ENCODE measurements at places on chromosomes 16 and 17.

- DNase-seq: no peak
These were observed 35.2 kb downstream of the SRL start for GRCh38 chr16:4206680-4207079.

DNA sequence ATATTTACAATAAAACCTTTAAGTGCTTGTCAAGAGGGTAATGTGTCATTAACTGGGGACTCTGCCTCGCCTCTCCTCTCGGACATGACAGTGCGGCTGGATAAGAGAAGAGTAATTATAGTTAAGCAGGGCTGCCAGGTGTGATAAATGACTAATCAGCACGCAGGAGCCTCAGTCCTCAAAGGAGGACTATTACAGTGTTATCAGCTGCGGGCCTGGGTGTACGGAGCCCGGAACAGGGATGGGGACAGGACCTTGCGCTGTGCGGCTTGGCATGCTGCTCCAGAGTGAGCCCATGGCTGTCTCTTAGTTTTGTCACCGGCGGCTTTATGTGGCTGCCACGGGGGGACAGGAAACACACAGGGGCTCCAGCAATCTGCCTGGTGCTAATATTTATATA, 607.2 kb downstream of the MAF start:
- no peak for DNase-seq

GRCh38 chr16:86879268-86879667, 300.9 kb downstream of the FOXL1 start:
- DNase-seq: no peak

GRCh38 chr16:30335598-30336474, 19.3 kb downstream of the CD2BP2 start:
- DNase-seq: no peak

- DNase-seq: no peak
These were observed 533 bp downstream of the SLC6A4 start for GRCh38 chr17:30234964-30235363.

GRCh38 chr17:63024716-63025115, 58.7 kb downstream of the TANC2 start:
- DNase-seq: no peak

GRCh38 chr17:74771319-74771914, 4.7 kb downstream of the NAT9 start:
- no peak for DNase-seq

DNA sequence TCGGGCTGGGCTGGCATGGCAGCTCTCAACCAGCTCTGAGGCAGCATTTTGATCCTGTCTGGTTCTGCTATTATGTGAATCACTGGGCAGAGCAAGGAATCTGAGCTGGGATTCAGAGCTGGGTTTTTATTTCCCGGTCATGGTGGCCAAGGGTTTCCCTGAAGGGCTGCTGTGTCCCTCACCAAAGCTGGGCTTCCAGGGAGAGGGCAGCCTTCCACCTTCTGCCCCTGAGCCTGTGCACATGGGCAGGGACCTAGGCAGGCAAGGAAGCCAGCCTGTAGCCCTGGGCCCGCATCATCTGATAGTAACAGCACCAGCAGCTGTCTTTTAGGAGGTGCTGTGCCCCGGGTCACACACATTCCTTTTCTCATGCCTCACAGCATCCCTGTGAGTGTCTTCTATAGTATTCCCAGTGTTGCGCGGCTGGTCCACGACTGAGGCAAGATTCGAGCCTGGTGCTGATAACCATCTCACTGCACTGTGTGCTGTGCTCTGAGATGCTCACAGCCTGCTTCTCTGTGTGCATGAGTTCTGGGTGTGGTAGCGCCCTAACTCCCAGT, 85.3 kb upstream of the PLCG2 start:
- no peak for DNase-seq

DNA sequence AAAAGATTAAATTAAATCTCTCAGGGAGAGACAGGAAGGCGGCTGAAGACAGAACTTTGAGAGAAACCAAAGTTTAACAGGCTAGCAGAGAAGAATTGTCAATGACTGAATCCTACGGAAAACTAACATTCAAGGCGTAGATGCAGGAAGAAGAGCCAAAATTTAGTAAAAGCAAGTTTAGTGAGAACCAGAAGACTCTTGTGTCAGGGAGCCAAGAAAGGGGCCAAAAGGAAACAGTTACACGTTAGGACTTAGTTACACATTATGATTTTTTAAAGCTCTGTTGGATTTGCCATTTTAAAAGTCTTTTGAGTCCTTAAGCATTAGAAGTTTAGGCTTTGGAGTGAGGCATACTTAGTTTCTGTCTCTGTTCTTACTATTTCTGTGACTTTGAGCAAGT, 164.6 kb downstream of the CHD9 start:
- no peak for DNase-seq

- no peak for DNase-seq
These were observed 5.6 kb upstream of the CHMP6 start for GRCh38 chr17:80986046-80986445.

GRCh38 chr16:89547291-89547690, 13.2 kb upstream of the RPL13 start:
- no peak for DNase-seq

DNA sequence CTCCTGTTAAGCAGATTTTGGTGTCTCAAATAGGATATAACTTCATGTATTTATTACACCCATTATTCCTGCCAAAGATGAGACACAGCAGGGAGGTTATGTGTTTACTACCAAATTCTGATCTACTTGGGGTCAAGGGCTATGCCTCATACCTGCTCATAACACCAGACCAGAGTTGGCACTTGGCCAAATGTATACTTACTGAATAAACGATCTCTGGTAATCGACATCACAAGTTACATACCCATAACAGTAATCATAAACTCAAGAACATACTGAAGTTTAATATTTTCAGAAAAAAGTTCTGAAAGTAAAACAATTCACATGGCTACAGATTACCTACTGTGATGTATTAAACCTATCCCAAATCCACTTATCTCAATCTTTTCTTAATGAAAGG, 2.9 kb downstream of the TMEM170A start:
- DNase-seq: no peak

GRCh38 chr17:68142595-68142994, 105.2 kb upstream of the AMZ2 start:
- no peak for DNase-seq

DNA sequence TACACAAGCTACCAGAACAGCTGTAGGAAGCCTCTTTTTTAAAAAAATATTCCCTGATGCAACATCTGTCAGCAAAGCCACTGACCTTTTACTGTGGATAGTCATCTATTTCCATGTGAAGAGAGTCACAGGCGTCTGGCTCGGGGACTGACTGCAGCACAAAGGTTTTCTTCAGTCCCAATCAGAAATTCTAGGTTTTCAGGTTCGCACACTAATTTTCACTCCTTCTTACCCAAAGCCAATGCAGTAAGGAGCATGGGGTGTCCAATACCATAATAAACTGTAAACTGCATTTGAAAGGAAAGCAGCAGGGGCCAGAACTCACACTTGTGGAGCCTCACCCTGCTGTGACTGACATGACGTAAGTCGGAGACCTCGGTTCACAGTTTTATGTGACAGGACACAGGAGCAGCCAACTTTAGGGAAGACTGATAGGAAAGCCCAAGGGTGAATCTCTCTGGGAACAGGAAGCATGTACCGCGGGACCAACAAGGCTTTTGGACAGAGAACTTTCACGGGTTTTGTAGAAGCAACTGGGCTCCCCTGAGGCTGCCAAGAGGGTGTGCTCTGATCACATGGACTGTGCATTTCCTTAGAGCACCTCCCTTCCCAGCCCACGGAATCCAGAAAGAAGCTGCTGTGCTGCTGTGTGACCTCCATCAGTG, 9.1 kb upstream of the TMEM100 start:
- DNase-seq: no peak

GRCh38 chr16:88810166-88810911, 1.4 kb downstream of the APRT start:
- no peak for DNase-seq

- no peak for DNase-seq
These were observed 30.3 kb downstream of the ALDH3A2 start for GRCh38 chr17:19678581-19679453.

- DNase-seq: no peak
These were observed 10.7 kb upstream of the NOS2 start for GRCh38 chr17:27810902-27811557.

DNA sequence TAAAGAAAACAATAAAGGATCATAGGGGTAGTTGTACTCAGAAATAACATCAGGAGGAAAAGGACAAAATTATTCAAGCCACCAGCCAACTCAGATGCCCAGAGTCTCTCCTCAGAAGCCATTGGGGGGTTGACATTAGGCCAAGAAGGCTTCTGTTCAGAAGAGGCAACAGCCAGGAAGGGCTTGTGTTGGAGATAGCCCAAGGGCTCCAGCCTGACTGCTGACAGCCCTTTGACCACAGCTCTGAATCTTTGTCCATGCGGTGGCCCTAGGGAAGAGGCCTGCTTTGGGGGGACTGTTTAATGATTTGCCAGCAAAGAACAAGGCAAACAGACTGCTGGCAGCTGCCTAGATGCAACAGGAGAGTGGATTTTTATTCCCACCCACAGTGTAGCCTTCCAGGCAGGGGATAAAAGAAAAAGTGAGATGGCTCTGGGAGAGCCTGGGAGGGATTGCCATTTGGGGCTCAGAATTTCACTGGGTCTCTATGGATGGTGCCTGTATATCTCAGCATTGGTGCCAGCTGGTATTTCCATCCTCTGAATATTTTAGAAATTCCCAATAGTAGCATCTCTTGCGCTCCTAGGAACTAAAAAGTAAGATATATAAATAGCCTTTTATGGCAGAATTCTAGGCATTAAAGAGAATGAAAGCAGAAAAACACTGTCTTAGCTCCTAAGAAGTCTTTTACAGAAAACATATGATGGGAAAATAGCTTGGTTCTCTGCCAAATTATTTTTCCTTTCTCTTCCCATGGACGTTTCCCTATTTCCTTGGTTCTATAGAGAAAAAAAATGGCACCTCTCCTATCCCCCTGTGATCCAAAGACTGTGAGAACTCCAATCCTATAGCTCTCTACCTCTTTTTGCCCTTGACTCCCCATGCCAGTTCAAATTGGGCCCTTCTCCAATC, 29.4 kb upstream of the SUPT4H1 start:
- peak; percentile 21 for DNase-seq

DNA sequence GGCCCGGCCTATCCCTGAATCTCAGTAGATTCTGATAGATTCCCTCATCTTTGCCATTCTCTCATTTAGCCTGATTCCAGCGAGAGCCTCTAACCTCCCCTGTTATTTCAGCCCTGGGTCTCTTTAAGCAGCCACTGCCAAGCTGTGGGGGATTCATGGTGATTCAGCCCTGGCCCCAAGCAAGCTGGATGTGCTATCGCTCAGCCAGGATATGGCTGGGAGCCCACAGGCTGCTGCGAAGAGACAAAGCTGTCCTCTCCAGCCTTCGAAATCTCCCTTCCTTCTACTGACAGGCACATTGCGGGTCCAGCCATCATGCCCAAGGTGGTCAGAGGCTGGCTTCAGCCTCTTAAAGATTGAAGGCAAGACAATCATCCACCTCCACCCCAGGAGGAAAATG, 394.1 kb downstream of the SOX9 start:
- DNase-seq: no peak

DNA sequence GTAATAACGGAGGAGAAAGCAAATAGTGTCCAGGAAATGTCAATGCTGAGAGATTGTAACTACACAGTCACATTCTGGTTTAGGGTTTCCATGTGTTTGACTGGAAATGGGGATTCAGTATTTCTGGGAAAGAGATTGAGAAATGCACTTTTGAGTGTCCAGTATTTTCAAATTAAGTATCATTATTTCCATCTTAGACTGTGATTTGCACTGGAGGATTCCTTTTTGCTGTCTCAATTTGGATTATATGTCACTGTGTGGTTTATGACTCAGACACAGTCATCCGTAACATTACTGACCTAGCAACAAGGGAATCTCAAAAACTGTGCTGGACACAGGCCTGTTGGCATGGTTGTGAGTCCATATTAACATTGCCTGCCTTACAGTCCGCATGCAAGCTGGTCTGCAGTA, 681.4 kb downstream of the CDH11 start:
- no peak for DNase-seq

All from putamen (tissue), 1 donor.